H9 (cell line): ENCODE measurements at places on chromosomes 3 and 15.

- no peak for DNase-seq
- no peaks in the 10 kb centered on the region for H3K36me3 ChIP-seq
- no peak overlapping the region for H3K4me3 ChIP-seq
- H3K4me1 ChIP-seq = no peaks in the 10 kb centered on the region
These were observed 169.7 kb upstream of the GALNT15 start for GRCh38 chr3:16004812-16005211.

- DNase-seq = no peak
- H3K4me1 ChIP-seq = no peaks in the 10 kb centered on the region
- no peaks in the 10 kb centered on the region for H3K27me3 ChIP-seq
- H3K4me3 ChIP-seq = no peak overlapping the region
These were observed 284.5 kb upstream of the PLSCR5 start for GRCh38 chr3:146889626-146890025.

- H3K4me3 ChIP-seq = peak overlapping the region; percentile 41
- DNase-seq = no peak
- H3K4me1 ChIP-seq = peaks cover 3% of the 10 kb centered on the region; the same call in 1 of the 2 replicates
These were observed 59.4 kb downstream of the CLASP2 start for GRCh38 chr3:33658621-33658990.

DNA sequence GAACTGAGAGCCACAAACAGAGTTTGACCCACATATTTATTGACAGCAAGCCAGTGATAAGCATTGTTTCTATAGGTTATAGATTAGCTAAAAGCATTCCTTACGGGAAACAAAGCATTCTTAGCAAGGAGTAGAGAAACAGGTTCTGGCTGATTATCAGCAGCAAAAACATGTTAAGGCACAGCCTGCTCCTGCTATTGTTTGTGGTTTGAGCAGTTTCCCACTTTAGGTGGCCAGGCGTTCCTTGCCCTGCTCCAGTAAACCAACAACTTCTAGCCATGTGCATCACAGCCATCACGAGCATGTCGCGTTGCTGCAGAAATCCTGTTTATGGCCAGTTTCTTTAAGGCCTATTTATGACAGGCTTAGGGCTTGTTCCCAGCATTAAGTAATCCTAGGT is 44.7 kb upstream of the C2CD4B start:
- H3K36me3 ChIP-seq = peaks cover 6% of the 10 kb centered on the region; the same call in 2 of the 3 replicates
- no peak for DNase-seq
- no peak overlapping the region for H3K27ac ChIP-seq
- H3K27me3 ChIP-seq = no peaks in the 10 kb centered on the region; the same call in 1 of the 2 replicates

DNA sequence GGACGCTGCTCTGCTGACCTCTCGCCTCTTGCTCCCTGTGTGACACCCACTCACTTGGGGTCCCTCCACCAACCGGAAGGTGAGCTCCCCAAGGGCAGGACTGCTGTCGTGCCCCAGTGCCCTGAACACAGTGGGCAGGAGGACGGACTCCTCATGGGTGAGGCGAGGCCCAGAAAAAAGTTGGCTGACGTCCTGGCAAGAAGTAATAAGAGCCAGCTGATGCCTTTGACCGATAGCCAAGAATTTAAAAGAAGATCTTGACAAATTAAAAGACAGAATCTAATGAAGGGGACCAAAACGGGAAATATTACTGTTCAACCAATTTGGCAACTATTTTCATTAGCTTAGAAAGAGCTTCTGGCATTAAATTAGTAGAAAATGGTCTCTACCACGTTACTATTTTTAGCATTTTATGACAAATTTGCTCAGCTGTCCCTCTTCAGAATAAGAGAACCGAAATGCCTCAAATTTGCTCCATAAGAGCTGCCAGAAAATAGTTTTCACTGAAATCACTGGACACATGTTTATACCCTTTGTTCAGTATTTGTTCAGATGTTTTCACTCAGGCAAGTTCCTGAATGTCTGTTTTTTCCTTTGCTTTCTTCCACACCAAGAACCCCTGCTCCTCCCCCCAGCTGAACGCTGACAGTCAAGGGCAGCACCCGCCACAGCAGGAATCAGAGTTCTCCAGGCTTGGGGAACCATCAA is 60.5 kb downstream of the XXYLT1 start:
- no peaks in the 10 kb centered on the region for H3K27me3 ChIP-seq
- no peak for DNase-seq
- H3K27ac ChIP-seq = no peak overlapping the region
- H3K4me3 ChIP-seq = peak overlapping the region; percentile 16; the same call in 1 of the 3 replicates
- H3K4me1 ChIP-seq = no peaks in the 10 kb centered on the region; the same call in none of the 2 replicates
- peaks cover 15% of the 10 kb centered on the region for H3K36me3 ChIP-seq

DNA sequence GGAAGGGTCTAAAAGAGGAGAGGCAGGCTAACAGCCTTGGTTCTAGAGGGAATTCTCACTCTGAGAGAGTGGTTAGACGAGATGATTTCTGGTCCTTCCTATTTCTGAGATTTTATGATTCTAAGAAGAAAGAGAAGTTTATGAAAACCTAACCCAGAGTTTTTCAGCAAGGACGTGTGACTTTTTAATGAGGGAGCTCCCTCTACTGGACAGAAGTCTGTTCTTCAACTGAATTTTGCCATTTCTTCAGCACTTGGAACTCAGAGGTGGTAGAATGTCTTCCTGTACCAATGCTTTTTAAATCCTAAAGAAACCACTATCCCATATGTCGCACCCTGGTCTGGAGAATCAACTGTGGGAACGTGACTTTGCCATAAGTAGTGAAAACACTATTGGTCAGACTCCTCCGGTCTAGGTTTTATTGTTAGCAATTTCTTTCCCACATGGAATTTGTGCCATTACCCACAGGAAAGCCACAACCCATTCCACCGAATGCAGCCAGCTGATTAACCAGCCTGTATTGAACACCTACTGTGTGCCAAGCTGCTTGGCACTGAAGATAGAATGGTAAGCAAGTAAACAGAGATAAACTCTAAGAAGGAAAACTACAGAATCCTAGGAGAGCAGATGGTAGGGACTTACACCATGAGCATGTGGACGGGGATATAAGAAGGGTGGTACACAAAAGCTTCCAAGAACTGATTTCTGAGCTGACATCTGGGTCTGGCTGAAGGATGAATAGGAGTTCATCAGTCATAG is 199.5 kb upstream of the LMCD1 start:
- H3K36me3 ChIP-seq = no peaks in the 10 kb centered on the region
- no peaks in the 10 kb centered on the region for H3K27me3 ChIP-seq
- DNase-seq = no peak

GRCh38 chr3:30875505-30875904 is 19.0 kb downstream of the GADL1 start:
- H3K27ac ChIP-seq = no peak overlapping the region
- H3K36me3 ChIP-seq = no peaks in the 10 kb centered on the region
- no peak for DNase-seq
- H3K27me3 ChIP-seq = no peaks in the 10 kb centered on the region

DNA sequence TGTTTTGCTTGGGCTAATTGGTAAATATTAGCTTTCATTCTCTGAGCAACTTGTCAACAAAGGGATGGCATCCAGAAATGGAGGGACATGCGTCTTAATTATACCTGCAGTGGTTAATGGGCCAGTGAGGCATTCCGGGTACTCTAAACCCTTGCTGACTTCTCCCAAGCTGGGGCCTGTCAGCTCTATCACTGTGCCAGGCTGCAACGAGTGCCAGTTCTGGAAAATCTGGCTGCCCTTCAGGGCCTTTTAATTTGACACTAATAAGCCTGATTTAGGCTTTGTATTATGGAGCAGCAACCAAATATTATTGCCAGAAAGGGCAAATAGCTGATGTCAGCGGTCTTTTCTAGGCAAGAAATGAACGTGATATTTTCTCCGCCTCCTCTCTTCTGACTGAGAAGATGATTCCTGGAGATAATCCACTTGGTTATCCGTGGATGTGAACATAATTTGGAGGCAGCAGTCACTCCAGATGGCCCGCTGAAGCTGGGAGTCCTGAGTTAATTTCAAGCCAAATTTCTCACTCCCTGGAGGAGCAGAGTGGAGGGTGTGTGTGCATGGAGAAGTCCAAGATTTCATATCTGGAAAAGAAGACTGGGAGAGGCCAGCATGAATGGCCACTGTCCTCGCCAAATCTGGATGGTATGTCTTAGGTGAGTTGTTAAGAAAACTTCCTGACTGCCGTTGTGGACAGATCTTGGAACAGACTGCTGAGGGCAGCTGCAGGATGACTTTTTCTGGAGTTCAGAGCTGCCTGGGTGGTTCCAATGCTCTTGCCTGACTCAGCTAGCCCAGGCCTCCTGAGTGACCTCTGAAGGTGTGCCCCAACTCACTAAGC is 44.4 kb upstream of the PSMD6 start:
- H3K27ac ChIP-seq = no peak overlapping the region
- H3K27me3 ChIP-seq = peaks cover 2% of the 10 kb centered on the region; the same call in 1 of the 2 replicates
- H3K36me3 ChIP-seq = no peaks in the 10 kb centered on the region
- no peak for DNase-seq
- no peak overlapping the region for H3K4me3 ChIP-seq
- H3K4me1 ChIP-seq = peaks cover 8% of the 10 kb centered on the region; the same call in 1 of the 2 replicates

DNA sequence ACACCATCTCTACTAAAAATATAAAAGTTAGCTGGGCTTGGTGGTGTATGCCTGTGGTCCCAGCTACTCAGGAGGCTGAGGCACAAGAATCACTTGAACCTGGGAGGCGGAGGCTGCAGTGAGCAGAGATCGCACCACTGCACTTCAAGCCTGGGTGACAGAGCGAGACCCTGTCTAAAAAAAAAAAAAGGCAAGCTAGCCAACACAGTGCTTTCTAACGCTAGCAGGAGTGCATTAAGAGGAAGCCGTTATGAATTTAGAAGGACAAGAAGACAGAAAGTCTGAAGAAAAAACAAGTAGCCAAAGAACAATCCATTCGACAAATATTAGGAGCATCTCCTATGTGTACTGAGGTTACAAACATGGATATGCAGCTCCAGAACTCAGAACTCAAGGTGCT is 28.6 kb downstream of the BHLHE40 start:
- no peaks in the 10 kb centered on the region; the same call in 2 of the 3 replicates for H3K36me3 ChIP-seq
- no peaks in the 10 kb centered on the region for H3K4me1 ChIP-seq
- H3K27ac ChIP-seq = no peak overlapping the region

DNA sequence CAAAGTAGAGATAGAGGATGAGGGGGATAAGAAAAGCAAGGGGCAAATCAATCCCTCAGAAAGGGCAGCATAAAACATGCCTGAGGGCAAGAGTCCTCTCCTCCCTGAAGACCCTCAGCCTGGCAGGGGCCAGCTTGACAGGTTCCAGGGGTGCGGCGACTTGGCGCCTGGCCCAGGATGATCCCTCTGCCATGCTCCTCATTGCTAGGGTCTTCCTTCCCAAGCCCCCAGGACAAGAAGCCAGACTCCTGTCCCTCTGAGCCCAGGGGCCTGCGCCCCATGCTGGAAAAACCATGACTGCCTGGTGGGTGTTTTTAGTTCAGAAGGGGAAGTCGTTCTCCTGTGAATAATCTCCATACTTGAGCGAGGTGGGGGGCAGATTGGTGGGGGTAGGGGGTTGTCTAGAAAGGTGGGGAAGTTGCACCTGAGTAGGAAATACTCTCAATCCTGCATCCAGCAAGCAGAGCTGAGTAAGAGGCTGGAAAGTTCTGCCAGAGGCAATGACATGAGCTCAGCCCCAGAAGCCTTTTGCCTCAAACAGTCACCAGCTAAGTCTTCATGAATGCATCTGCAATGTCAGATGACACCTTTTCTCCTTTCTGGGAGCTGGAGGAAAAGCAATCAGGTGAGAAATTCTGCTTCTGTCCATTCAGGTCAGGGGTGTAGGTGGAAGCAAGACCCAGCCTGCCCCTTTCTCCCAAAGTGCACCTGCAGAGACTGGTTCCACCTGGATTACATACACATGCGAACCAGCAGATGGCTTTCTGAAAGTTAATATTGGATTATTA is 18.3 kb downstream of the SLC12A8 start:
- no peak for DNase-seq
- no peak overlapping the region for H3K4me3 ChIP-seq
- H3K27ac ChIP-seq = no peak overlapping the region
- H3K4me1 ChIP-seq = peaks cover 15% of the 10 kb centered on the region
- H3K27me3 ChIP-seq = no peaks in the 10 kb centered on the region
- H3K36me3 ChIP-seq = peaks cover 6% of the 10 kb centered on the region

- H3K4me1 ChIP-seq = no peaks in the 10 kb centered on the region; the same call in 1 of the 2 replicates
- H3K36me3 ChIP-seq = no peaks in the 10 kb centered on the region
- no peak overlapping the region for H3K27ac ChIP-seq
- H3K4me3 ChIP-seq = no peak overlapping the region
- DNase-seq = no peak
- H3K27me3 ChIP-seq = no peaks in the 10 kb centered on the region
These were observed 177.0 kb downstream of the CACNA2D3 start for GRCh38 chr3:54299169-54299935.

- DNase-seq = no peak
- H3K4me1 ChIP-seq = no peaks in the 10 kb centered on the region; the same call in 1 of the 2 replicates
- H3K36me3 ChIP-seq = no peaks in the 10 kb centered on the region
- no peak overlapping the region for H3K4me3 ChIP-seq
These were observed 43.5 kb downstream of the KY start for GRCh38 chr3:134607054-134608022.

DNA sequence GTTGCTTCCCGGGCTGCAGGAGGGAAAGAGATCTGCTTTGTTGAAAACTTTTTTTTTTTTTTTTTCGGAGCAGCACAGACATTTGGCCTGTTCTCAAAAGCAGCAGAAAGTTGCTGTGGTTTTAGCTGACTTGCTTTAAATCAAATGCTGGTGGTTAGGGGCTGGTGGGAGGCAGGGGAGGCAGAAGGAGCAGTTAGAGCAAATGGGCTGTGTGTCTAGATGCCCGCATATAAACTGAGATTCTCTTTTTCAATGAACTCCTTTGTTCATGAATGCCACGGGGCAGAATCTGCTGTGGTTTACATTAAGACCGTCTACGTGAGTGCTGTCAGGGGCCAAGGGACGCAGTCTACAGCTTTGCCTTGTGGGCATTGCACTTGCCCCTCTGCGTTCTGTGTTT is 95.9 kb downstream of the FLNB start:
- no peak overlapping the region for H3K4me3 ChIP-seq
- peaks cover 87% of the 10 kb centered on the region for H3K36me3 ChIP-seq
- H3K27ac ChIP-seq = no peak overlapping the region

GRCh38 chr3:138600100-138600745 is 6.2 kb upstream of the CEP70 start:
- no peak overlapping the region for H3K27ac ChIP-seq
- H3K36me3 ChIP-seq = peaks cover 30% of the 10 kb centered on the region
- no peaks in the 10 kb centered on the region for H3K27me3 ChIP-seq
- no peak for DNase-seq
- H3K4me3 ChIP-seq = no peak overlapping the region

GRCh38 chr3:166285001-166285400 is 447.8 kb upstream of the BCHE start:
- H3K27ac ChIP-seq = no peak overlapping the region
- no peaks in the 10 kb centered on the region for H3K27me3 ChIP-seq
- no peaks in the 10 kb centered on the region for H3K4me1 ChIP-seq
- H3K36me3 ChIP-seq = no peaks in the 10 kb centered on the region
- no peak overlapping the region for H3K4me3 ChIP-seq

DNA sequence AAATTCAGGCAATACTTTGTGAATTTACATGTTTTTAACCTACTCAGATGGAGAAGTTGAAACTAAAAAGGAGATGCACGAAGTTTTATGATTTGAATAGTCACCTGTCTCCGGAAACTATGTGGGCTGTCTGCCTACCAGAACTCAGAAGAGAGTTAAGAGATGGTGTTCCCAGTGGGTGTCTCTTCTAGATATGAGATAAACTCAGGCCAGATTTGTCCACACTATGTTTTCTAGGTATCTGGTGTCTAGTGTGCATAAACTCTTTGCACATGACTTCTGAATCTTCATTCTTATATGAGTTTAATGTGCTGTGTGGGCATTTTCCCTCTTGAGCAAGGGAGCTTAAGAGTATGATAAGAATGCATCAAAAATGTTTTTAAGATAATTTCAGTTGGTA is 222.8 kb downstream of the FOXP1 start:
- no peak overlapping the region for H3K4me3 ChIP-seq
- no peak overlapping the region for H3K27ac ChIP-seq
- H3K4me1 ChIP-seq = no peaks in the 10 kb centered on the region; the same call in 1 of the 2 replicates
- no peaks in the 10 kb centered on the region for H3K36me3 ChIP-seq
- no peaks in the 10 kb centered on the region for H3K27me3 ChIP-seq
